ENCODE measurements at places on chromosomes 6 and 20.

DNA sequence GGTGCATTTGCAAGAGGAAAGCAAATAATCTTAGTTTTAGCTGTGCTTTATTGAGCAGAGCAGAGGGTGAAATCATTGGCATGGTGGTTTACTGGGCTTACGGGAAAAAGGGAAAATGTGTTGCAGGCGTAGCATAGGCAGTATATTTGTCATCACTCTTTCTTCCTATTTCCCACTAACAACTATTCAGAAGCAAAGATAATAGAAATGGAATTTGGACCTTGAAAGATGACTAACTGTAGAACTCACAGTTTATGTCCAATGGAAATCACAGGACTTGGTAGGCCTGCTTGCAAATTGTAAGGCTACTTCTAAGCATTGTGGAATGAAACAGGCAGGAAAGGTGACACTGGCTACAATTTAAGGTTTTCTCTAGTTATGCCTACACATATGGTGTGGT is 611.9 kb upstream of the MAN1A1 start:
- DNase-seq = no peak

- DNase-seq = no peak
Observed at GRCh38 chr6:34865107-34865506, 22.7 kb downstream of the TAF11 start.

- DNase-seq = peak; percentile 27
Observed at GRCh38 chr6:137416376-137417109, 77.7 kb downstream of the OLIG3 start.

DNA sequence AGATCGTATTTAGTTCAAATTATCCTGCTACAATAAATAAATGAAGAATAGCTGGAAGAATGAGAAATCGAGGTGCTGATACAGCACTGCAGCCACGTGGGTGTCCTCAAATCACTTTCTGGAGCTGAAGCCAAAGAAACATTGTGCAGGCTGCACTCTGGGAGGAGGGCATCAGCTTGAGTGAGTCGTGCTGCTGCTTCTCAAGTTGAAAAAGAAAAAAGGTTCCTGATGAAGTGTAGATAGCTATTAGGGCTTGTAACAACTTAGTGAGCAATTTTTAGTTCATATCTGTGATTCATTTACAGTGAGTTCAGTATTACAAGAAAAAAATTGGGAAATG is 40.5 kb downstream of the DSE start:
- no peak for DNase-seq

GRCh38 chr6:1164600-1164999 is 147.3 kb upstream of the FOXQ1 start:
- no peak for DNase-seq

- DNase-seq = peak; percentile 20
Observed at GRCh38 chr20:25299806-25300205, 51.9 kb downstream of the PYGB start.

DNA sequence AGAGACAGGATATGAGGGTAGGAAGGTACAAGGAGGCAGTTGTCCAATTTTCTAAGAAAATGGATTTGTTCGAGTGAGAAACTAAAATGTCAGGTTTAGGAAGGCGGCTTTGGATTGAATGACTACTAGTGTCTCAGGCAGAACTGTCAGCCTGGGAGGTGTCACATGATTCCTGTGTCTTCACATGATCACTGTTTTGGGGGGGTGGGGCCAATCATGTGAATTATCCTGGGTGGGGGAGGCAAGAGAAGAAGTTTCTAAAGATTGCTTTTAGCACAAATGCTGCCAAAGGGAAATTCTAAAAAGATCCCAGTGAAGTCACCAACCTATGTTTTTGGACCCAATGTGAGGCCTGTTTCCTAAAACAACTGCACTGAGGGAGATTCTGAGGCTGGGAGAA is 2.3 kb downstream of the SIRPA start:
- DNase-seq = no peak

DNA sequence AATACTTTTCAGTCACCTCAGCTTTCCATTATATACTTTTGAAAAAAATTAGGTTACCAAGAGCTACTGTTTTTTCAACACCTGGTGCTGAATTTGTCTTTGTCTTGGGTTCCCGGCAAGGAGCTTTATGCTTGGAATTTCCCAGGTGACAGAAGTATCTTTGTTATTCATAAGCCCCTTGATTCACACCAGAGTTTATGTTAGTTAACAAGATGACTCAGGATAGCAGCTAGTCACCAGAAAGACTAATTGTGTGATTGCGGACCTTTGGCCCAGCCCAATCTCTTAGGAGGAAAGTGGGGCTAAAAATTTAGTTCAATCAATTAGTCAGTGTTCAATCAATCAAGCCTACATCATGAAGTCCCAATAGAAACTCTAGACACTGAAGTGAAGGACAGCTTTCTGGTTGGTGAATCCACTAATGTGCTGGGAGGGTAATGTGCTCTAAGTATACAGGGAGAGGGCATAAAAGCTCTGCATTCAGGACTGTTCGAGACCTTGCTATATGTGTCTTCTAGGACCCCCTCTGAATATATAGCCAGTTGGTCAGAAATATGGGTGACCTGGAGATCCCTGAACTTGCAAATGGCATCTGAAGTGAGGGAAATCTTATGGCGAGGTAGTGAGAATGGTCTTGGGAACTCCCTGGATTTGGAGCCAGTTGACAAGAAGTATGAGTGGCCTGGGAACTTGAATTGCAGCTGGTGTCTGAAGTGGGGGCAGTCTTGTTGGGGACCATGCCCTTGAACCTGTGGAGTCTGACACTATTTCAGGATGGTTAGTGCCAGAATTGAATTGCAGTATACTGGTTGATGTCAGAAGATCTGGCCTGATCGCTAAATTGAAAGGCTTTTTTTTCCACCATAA is 16.2 kb downstream of the TMEM30A start:
- DNase-seq = no peak

- no peak for DNase-seq
Observed at GRCh38 chr6:108288742-108289141, 6.1 kb upstream of the AFG1L start.

DNA sequence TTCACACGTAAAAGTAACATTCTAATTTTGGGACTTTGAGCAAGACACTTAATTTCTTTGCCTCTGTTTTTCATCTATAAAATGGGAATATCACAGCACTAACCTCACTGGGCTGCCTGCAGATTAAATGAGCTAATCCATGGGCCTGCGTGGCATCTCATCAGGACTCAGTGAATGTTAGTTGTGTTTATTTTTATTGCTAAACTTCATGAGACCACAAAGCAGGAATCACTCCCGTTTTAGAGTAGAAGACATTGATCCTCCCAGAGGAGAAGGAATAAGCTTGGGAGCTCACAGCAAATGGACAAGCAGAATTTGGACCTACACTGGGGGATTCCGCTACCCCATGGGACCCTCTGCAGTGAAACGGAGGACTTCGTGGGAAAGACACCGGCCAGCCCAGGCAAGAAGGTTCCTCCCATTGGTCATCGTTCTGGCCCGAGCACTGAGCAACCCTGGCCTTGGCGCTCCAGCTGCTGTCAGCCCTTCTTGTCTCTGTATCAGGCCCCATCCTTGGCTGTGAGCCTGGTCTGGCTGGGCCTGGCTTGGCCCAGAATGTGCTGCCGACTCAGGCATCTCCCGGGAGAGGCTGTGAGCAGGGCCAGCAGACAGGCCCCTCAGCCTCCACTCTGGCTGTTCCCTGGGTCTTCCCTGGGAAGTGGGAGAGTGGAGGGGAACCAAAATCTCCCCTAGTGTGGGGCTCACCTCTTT is 79.8 kb downstream of the NFATC2 start:
- no peak for DNase-seq

GRCh38 chr6:163342571-163343539 is 71.7 kb upstream of the QKI start:
- no peak for DNase-seq

Measured in T1000 (cell line).